Effector memory CD4-positive, alpha-beta T cell (primary cell): ENCODE measurements at places on chromosomes 16 and 17.

DNA sequence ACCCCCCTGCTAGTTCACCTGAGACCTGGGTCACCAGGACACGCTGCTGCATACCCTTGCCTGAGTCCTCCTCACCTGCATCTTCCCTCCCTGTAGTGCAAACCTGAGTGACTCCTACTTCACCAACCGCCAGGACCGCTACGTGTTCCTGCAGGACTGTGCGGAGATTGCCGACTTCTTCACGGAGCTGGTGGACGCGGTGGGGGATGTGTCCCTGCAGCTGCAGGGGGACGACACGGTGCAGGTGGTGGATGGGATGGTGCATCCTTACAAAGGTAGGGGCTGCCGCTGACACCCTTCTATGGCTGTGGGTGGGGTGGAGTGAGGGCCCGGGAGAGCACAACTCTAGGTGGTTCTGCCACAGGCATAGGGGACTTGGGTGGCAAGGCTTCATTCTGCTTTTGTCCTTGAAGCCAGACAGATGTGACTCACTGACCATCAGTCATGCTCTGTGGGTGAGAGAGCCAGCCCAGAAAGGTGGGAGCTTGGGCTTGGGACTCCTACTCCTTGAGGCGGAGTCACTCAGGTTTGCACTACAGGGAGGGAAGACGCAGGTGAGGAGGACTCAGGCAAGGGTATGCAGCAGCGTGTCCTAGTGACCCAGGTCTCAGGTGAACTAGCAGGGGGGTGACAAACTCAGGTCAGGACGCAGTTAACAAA lies 22.3 kb downstream of the PGS1 start:
- no peak for DNase-seq

DNA sequence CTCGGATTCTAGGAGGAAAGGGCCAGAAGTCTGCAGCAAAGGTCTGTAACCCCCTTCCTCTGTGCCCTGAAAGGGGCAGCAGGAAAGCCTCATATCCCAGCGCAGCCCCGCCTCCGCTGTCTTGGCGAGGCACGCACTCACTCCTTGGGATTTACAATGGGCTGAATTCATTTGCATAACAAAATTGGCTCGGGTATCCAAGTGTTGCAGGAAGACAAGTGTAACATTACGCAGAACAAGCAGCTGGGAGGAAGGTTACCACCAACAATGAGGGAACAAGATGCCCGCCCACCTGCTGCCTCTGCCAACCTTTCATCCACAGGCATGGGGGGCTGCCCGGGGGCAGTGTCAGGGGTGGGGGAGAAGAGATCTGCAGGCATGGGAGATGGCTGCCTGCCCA lies 130.4 kb downstream of the MRM1 start:
- DNase-seq, result no peak

DNA sequence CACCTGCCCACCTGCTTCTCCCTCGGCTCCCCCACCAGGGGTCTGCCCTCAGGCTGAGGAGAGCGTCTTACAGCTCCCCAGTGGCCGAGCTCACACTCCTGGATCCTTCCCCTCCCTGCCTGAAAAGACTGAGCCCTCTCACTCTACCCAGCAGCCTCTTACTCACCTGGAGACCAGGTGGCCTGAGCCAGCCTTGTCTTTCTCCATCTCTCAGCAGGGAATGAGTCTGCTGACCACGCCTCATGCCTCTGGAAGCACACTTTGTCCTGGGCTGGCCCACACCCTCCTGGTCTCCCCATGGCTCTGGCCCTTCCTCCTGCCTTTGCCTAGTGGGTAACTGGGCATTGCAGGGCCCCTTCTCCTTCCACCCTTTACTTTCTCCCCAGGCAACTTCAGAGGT lies 177.2 kb downstream of the ENGASE start:
- no peak for DNase-seq

DNA sequence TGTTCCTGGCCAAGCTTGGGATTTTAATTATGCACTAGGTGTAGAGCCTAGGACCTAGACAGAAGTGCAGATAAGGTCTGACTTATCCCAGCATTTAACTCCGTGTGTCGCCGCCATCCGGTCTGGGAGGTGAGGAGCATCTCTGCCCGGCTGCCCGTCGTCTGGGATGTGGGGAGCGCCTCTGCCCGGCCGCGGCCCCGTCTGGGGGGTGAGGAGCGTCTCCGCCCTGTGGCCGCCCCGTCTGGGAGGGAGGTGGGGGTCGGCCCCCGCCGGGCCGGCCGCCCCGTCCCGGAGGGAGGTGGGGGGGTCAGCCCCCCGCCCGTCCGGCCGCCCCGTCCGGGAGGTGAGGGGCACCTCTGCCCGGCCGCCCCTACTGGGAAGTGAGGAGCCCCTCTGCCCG lies 7.1 kb upstream of the B4GALNT2 start:
- DNase-seq, result no peak

DNA sequence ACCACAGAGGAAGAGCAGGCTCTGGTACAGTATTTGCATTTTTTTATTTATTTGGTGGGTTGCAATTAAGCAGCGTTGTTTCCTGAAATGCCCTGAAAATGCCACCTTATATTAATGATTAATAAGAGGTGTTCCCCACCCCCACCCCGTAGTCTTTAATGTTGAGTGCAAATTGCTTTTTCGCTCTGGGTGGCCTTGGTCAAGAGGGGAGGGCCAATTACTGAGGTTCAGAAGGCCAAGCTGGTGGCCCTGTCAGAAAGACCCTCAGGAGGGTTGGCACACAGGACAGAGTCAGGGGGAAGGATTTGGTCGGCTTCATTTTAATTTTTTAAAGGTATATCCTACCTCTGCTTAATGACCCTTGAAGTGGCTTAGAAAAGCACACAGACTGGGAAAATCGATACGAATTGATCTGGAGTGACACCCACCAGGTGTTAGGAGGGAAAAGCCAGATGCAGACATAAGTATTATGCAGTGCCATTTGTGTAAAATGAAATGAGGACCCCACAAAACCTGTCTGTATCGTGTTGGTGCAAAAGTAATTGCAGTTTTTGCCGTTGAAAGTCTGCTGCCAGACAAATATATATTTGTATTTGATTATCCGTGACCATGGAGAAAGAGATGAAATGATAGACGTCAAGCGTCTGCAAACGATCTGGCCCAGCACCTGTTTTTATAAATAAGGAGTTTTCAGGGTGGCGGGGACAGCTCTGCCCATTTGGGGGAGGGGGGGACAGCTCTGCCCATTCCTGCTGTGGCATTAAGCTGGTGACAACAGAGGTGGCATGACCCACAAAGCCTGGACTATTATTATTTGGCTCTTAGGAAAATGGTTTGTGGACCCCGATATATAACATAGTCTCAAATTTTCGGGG lies 143.8 kb upstream of the PLCG2 start:
- no peak for DNase-seq

GRCh38 chr16:30491744-30492308 lies 19.3 kb downstream of the ITGAL start:
- DNase-seq, result no peak

- DNase-seq, result no peak
Observed at GRCh38 chr17:41621916-41622315, 2.5 kb downstream of the KRT17 start.

- DNase-seq, result no peak
Observed at GRCh38 chr16:78297066-78297666, 197.7 kb downstream of the WWOX start.

DNA sequence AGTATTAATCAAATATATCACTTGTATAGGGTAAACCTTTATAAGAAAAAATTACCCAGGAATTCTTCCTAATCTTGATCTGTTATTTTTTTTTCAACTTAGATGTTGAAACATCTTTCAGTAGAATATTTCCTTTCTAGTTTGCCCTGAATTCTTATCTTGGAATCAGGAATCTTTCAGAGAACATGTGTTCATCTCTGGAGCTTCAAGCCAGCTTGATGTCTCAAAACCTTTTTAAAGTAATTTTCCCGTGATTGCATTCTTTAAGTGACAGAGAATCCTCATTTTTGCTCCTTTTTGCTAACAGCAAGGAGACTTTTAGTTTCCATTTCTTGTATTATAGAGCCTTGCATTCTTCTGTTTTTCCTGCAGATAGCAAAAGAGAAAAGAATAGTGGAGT lies 90.8 kb downstream of the ELAC2 start:
- DNase-seq, result no peak

GRCh38 chr16:77373726-77374125 lies 61.1 kb downstream of the ADAMTS18 start:
- no peak for DNase-seq

GRCh38 chr17:68539548-68540467 lies 27.6 kb downstream of the PRKAR1A start:
- DNase-seq, result no peak

DNA sequence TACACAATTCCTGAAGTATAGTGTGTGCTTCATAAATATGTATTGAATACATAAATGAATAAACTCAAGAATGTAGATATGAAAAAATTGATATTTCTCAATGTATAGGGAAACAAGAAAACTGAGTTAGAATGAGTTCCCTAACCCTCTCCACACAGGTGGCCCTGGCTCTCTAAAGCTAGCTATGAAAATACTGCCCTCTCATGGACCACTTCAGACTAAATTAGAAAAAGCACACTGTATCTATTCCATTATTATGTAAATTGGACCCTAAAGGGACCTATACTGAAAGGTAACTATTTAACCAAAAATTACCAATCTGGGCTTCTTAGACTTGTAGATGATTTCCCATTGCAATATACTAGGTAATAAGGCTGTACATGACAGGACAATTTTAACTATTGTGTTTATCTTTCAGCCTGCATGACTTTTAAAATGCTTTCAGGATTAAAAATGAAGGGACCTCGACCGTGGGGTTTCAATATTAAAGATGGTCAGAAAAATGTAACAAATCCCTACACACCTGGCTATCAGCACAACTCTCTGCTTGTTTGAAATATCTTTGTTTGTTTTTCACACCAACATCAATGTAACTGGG lies 672.5 kb upstream of the KIF2B start:
- DNase-seq, result no peak

GRCh38 chr16:81885976-81886586 lies 107.0 kb downstream of the PLCG2 start:
- DNase-seq, result no peak

- DNase-seq, result no peak
Observed at GRCh38 chr17:33647956-33648355, 354.9 kb upstream of the ASIC2 start.

DNA sequence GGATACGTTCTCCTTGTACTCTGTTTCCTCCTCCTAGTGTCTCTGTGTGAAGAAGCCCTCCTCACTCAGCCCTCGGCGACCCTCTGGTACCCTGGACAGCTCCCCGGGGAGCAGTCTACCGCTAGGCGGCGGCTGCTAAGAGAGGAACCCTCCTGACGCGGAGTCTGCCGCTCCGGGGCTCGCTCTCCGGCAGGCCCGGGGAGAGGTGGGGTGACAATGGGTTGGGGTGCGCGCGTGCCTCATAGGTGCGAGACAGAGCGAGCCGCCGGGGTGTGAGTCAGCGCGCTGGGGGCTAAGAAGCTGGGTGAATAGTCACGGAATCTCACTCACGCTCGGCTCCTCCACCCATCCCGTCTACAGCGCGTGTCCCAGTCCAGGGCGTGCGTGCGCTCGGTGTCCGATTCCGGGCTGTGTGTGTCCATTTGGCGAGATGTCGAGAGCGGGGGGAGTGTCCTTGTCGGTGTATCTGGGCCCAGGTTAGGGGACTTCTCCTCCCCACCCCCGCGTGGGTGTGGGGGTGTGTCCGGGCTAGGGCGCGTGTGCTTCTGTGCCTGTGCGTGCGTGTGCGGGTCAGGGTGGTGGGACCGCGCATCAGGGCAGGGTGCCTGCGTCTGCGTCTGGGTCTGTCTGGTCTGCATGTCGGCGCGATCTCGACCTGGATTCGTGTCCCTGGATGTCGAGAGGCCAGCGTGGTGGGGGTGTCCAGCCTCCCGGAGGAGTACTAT lies 577 bp upstream of the HS3ST2 start:
- no peak for DNase-seq

- no peak for DNase-seq
Observed at GRCh38 chr17:21199856-21200255, 14.1 kb downstream of the TMEM11 start.

- DNase-seq, result no peak
Observed at GRCh38 chr17:57900991-57901743, 51.3 kb upstream of the MRPS23 start.

DNA sequence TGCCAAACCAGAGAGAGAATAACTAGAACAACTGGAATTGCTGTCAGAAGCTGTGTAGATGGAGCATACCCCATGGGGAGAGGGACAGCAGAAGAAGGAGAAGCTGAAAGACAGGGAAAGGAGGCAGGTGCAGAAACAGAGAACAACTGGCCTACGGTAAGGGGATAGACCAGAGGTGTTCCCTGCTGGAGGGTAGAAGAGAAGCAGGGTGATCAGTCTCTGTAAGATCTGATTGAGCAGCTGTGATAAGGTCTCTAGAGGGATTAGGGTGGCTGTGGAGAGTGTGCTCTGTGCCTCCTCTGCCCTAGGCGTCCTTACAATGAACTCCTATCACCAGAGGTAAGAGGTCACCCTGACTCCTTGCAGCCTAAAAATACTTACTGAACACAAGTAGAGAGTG lies 30.4 kb upstream of the HS3ST3B1 start:
- no peak for DNase-seq

DNA sequence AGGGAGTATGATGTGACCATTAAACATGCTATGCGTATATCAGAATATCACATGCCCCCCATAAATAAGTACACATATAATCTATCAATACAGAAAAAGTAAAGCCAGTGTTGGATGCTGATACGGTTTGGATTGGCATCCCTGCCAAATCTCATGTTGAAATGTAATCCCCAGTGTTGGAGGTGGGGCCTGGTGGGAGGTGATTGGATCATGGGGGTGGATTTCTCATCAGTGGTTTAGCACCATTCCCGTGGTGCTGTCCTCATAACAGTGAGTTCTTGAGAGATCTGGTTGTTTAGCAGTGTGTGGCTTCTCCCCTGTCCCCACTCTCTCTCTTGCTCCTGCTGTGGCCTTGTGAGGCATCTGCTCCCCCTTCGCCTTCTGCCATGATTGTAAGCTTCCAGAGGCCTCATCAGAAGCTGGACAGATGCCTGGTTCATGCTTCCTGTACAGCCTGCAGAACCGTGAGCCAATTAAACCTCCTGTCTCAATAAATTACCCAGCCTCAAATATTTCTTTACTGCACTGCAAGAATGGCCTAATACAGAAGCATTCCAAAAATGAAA lies 88.9 kb downstream of the AATF start:
- no peak for DNase-seq

GRCh38 chr17:33002246-33002645 lies 10.6 kb downstream of the SPACA3 start:
- DNase-seq, result no peak

- no peak for DNase-seq
Observed at GRCh38 chr16:76926595-76926994, 264.4 kb upstream of the MON1B start.

- no peak for DNase-seq
Observed at GRCh38 chr16:426115-426905, 861 bp downstream of the RAB11FIP3 start.

GRCh38 chr16:20175358-20175757 lies 101.7 kb upstream of the GPR139 start:
- DNase-seq, result no peak

DNA sequence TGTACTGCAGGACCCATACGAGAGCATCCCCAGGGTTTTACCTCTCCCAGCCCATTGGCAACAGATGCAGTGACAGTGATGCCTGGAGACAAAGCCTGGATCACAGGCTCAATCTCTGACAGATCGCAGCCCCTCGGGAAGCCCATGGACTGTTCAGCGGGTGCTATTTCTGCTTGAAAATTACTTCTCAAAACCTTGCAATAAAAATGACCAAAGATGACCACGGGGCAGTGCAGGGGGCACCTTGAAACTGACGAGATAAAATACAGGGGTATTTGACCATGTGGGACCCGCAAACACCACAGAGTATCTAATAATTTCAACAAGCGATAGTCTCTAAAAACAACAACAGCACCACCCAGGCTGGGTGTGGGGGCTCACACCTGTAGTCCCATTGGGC lies 118.3 kb downstream of the C16orf95 start:
- no peak for DNase-seq

GRCh38 chr17:39612291-39612894 lies 4.7 kb upstream of the NEUROD2 start:
- no peak for DNase-seq
